Activated CD4-positive, alpha-beta T cell treated with anti-CD3 and anti-CD28 coated beads for 36 hours (primary cell): ENCODE measurements at places on chromosomes 11 and 22. TPM values are rescaled to one million over a fixed set of nuclear protein-coding genes. Genes with fewer than 3 reads are reported as not detected.

DNA sequence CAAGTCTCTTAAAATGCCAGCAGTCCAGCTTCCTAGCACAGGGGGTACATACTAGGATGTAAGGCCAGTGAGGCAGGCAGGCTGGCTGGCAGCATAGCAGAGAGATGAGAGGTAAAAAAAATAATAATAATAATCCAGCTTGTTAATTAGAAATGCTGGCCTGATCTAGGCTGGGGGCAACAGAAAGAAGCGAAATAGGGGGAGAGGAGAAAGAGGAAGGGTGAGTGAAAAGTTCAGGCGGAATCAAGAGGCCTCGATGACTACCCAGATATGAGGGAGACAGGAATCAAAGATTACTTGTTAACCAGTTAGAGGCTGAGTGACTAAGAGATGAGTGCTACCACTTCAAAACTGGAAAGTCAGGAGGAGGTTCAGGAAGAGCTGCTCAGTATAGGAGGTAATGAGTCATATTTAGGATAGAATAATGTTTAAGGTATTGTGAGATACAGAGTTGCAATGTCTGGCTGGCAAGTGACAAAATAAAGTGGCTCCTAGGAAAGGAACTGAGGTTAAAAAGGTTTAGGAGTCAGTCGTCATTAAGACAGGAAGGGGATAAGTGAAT is 2.8 kb downstream of the ALKBH8 start:
- no peaks in the 10 kb centered on the region for H3K27me3 ChIP-seq
- peaks cover 21% of the 10 kb centered on the region for H3K36me3 ChIP-seq
- no peak for DNase-seq

GRCh38 chr22:20175597-20175900 is 24.7 kb upstream of the CCDC188 start:
- H3K4me3 ChIP-seq, result no peak overlapping the region
- H3K27ac ChIP-seq, result no peak overlapping the region
- DNase-seq, result no peak
- H3K4me1 ChIP-seq, result no peaks in the 10 kb centered on the region
- no peaks in the 10 kb centered on the region for H3K36me3 ChIP-seq

Gene KRTAP5-10
- not detected for total RNA-seq

Gene NXPE1
- not detected for total RNA-seq
